Adipose tissue (tissue), 3 donors: ENCODE measurements at places on chromosomes 13 and 19. TPM values are rescaled to one million over a fixed set of nuclear protein-coding genes. Genes with fewer than 3 reads are reported as not detected.

DIRAS1 gene
- 1.9 TPM for polyA plus RNA-seq

PSG5 gene
- not detected for polyA plus RNA-seq

FAM216B gene
- polyA plus RNA-seq: not detected

IGSF23 gene
- 0.62 TPM for polyA plus RNA-seq

ZNF575 gene
- 0.53 TPM for polyA plus RNA-seq

TMPRSS9 gene
- polyA plus RNA-seq: not detected

TUBA3C gene
- not detected for polyA plus RNA-seq

JSRP1 gene
- polyA plus RNA-seq: 0.56 TPM

PTPRS gene
- polyA plus RNA-seq: 28.5 TPM

C1QTNF9B gene
- 0.39 TPM for polyA plus RNA-seq
